ENCODE measurements at places on chromosomes 6 and 20.

- DNase-seq: no peak
Observed at GRCh38 chr6:110593637-110594036, 117.2 kb upstream of the SLC22A16 start.

- no peak for DNase-seq
Observed at GRCh38 chr20:63106765-63107448, 100.1 kb upstream of the BHLHE23 start.

- DNase-seq: peak; percentile 15
Observed at GRCh38 chr6:27541212-27541932, 68.5 kb upstream of the ZNF184 start.

GRCh38 chr6:120384671-120385070, 949.6 kb downstream of the TBC1D32 start:
- DNase-seq: no peak

GRCh38 chr6:107807196-107807811, 16.8 kb downstream of the SCML4 start:
- DNase-seq: no peak

- DNase-seq: no peak
Observed at GRCh38 chr6:145887969-145888368, 73.4 kb upstream of the FBXO30 start.
